ENCODE measurements at places on chromosomes 5 and 9. TPM values are rescaled to one million over a fixed set of nuclear protein-coding genes. Genes with fewer than 3 reads are reported as not detected.

The RNF180 gene
- total RNA-seq = 22.9 TPM

DNA sequence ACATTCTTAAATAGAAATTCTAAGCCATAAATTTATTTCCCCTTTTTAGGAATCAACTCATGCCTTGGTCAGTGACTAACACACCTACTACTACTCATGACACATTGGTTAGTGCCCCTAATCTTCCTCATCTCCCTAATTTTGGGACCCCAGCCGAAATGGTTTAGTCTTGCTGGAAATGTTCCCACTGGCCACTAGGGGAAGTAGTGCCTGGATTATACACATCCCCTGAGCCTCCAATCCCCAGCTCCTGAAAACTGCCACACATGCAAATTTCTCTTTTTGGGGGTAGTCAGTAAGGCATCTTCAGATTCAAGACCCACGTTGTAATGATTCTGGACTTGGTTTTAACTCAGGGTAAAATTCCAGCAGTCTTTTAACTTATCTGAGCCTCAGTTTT, 79.8 kb downstream of the HSD17B3 start:
- DNase-seq = no peak

DNA sequence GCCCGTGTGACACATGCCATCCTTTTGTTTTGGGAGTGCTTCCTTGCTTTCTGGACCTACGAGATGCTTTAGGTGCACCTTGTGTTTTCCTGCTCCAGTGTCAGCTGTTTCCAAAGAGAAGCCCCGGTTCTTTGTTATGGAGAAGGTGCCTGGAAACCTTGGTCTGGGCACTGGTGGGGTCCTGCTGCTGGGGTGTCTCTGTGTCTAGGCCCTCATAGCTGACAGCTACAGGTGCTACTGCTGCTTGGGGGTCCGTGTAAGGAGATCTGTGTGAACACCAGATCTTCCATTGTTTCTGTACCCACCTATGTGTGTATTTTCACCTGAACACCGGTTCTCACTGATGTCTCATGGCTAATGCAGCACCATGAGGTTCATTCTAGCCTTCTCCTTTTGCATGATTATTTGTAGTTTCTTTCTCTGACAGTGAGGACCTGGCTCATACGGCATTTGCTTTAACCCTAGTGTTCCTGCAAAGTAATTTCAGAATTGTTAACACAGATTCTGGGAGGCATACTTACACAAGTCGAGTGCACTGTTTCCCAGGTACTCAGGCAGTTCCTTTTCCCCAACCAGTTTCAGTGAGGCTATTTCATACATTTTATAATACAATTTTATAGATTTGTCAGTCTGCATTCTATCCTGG, 13.2 kb upstream of the FAM120AOS start:
- no peak for DNase-seq

GRCh38 chr9:137789295-137789895, 88.2 kb upstream of the CACNA1B start:
- DNase-seq = no peak

GRCh38 chr5:38286002-38286401, 27.6 kb downstream of the EGFLAM start:
- no peak for DNase-seq

All from ureter (tissue), 1 donor.